CD4-positive, CD25-positive, alpha-beta regulatory T cell (primary cell): ENCODE measurements at places on chromosomes 4 and X. TPM values are rescaled to one million over a fixed set of nuclear protein-coding genes. Genes with fewer than 3 reads are reported as not detected.

The SCRG1 gene
- total RNA-seq: not detected

The CCDC110 gene
- total RNA-seq: not detected

The CXCL8 gene
- 0.52 TPM for total RNA-seq

DNA sequence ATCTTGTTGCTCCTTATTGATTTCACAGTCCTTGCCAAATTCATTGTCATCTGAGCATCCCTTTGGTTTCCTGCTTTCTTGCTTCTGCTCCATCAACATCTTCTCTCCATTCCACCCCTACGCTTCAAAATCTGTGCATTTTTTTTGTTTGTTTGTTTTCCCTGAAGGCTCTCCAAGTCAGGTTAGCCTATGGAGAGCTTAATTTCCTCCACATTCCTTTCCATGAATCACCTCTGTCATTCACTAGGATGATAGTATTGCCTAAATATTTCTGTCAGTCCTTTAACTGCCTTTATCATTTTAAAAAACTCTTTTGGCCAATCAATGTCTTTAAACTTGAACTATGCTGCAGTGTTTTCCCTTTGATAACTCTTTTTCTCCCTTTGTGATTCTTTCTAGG, 67.7 kb downstream of the PPARGC1A start:
- no peaks in the 10 kb centered on the region for H3K4me1 ChIP-seq
- no peaks in the 10 kb centered on the region for H3K27me3 ChIP-seq
- no peak overlapping the region for H3K4me3 ChIP-seq
- DNase-seq: no peak
- no peaks in the 10 kb centered on the region for H3K36me3 ChIP-seq

GRCh38 chr4:20338841-20339240, 87.1 kb downstream of the SLIT2 start:
- H3K27ac ChIP-seq: no peak overlapping the region
- H3K27me3 ChIP-seq: no peaks in the 10 kb centered on the region
- no peaks in the 10 kb centered on the region for H3K36me3 ChIP-seq
- H3K4me3 ChIP-seq: no peak overlapping the region

DNA sequence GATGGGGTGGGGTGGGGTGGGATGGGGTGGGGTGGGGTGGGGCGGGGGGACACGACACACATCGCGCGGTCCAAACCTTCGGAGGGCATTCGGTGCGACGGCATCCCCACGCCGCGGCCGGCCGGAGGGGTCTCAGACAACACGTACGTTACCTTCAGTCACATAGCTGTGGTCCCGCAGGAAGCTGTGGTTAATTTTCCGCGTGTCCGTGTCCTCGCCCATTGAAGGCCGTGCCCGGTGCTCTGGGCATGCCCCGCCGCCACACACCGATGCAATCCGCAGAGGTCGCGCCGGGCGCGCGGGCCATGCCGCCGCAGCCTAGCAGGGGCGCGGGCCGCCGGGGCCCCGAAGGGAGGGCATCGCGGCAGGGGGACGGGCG, 417 bp downstream of the PPP2R2C start:
- DNase-seq: no peak
- H3K36me3 ChIP-seq: no peaks in the 10 kb centered on the region
- H3K4me3 ChIP-seq: no peak overlapping the region
- peaks cover 18% of the 10 kb centered on the region for H3K27me3 ChIP-seq

- H3K4me1 ChIP-seq: no peaks in the 10 kb centered on the region
- H3K36me3 ChIP-seq: peaks cover 20% of the 10 kb centered on the region
- no peak overlapping the region for H3K27ac ChIP-seq
- H3K4me3 ChIP-seq: no peak overlapping the region
Observed at GRCh38 chr4:38017609-38018008, 57.4 kb downstream of the PTTG2 start.
